T-helper 22 cell (primary cell): ENCODE measurements at places on chromosomes 5 and 9.

- DNase-seq = no peak
Measured at GRCh38 chr5:94969174-94969573, 315.7 kb downstream of the MCTP1 start.

DNA sequence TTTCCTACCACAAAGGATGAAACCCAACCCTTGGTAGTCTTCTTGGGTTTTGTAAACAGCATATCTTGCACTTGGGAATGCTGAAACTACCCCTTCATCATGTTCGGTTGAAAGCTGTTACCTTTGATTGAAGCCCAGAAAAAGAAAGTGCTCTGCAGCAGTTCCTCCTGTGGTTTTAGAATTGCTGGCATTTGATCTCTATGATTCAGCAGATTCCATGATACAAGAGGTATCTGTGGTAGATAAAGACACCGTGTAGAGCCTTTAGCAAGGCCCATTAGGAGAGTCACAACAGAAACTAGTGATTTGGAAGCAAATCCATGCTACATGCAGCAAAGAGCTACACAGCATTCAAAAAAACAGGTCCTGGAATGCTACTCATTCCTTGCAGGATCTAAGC is 557.0 kb downstream of the TLE1 start:
- no peak for DNase-seq

DNA sequence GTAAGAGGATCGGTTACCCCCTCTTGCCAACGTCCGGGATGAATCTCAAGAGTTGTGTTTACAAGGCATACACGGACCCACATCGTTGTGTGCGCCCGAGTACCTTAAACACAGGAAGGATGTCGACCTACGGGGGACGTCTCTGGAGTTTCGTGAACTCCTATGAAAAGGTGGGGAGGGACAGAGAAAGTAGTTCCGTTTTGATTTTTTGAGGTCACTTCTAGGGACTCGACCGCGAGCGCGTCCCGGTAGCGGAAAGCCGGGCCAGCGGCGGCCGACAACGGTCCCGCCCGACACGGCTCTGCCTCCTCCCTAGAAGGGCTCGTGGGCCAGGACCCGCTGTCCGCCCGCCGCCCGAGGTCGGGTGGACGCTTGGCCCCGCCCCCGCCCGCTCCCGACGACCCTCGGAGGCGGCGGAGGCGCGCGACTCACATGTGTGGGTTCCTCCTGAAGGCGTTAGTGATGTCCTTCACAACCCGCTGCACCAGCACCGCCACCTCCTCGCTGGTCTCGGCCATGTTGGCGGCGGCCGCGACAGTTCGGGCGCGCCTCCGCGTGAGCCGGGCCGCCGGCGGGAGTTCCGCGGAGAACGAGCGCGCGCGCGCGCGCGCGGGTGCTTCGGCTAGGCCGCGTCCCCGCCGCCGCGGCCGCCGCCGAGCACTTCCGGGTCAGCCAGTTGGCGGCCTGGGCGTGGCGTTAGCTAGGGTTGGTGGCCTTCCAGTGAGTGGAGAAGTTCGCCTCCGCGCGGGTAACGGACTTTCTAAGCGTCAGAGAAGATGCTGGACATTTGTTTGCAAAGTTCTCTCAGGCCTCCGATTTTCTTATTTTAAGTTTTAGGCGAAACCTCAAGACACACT is at the start of gene PTAR1:
Gene PTAR1 (minus strand): TSS at position 591 of the 857 bp plus-strand sequence. CDS start 73 bp downstream, at position 518.
- peak; percentile 78 for DNase-seq

DNA sequence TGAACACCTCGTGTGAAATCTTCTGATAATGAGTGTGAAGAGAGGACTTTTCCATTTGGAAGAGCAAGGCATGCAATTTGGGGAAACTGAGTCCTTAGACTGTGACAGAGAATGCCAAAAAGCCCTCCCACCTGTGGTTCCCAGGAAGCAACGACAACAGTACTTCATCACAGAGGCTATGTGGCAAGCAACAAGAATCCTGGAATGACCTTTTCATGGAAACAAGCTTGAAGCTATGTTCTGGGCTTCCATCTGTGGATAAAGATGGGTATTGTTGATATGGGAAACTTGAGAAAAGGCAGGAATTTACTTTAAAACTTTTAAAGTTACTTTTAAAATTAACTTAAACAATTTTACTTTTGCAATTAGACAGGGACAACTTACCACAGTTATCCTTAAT is 131.2 kb upstream of the ANKH start:
- no peak for DNase-seq

DNA sequence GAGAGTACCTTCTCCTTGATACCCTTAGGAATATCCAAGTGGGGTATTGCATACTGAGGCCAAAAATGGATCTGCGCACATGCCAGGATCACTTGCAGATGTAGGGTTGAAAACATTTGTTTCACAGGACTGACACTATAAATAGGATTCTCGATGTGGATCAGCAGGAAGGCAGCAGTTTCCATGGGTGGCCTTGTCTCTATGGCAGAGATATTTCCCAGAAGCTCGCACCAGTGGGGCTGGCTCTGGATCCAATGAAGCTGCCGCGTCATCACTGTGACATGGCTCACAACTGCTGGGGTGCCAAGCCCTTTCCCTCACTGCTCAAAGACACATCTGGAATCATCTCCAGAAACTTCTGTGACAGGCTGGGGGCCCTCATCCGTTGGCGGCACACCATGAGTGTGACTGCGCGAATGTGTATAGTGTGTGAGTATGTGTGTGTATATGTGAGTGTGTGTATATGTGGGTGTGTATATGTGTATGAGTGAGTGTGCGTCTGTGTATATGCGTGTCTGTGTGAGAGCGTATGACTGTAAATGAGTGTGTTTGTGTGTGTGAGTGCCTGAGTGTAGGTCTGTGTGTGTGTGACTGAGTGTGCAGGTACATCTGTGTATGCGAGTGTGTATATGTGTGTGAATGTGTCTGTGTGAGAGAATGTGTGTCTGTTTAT is 182.5 kb downstream of the GAS1 start:
- no peak for DNase-seq

GRCh38 chr5:159951834-159952233 is 35.6 kb downstream of the ADRA1B start:
- no peak for DNase-seq

DNA sequence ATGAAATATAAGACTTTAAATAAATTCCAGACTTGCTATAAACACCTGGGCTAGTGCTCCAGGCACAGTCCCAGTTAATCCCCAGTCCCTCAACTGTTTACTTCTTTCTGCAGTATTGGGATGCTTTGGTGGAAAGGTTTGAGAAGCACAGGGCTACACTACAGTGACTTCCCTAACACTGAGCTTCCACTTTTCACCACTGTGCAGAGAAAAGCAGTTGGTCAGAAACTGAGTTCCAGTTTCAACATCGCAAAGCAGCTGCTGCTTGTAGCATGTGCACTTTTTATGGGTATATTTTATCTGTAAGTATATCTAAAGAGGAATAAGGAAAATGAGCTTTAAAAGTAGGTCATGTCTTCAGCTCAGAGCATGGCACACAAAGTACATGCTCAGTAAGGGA is 339.7 kb downstream of the NTRK2 start:
- DNase-seq = no peak

GRCh38 chr5:30894811-30895210 is 298.7 kb upstream of the CDH6 start:
- DNase-seq = no peak

- no peak for DNase-seq
Measured at GRCh38 chr9:13181652-13182051, 97.8 kb downstream of the MPDZ start.

DNA sequence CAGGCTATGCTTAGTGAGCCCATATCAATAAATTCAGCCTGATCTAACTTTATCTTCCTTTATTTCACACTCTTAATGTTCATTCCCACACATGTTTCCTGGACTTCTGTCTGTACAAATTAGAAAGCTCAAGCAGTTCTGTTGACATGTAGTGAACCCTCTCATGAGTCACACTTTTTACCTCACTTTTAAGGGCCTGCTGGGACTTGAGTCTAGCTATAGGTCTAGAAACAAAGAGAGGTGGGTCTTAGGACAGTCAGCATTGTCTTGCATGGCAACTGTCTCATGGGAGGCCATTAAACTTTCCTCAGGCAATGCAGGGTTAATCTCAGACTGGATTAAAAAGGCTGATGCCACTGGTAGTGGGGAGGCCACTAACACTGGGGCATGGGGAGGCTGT is 8.6 kb upstream of the CCNH start:
- DNase-seq = no peak

DNA sequence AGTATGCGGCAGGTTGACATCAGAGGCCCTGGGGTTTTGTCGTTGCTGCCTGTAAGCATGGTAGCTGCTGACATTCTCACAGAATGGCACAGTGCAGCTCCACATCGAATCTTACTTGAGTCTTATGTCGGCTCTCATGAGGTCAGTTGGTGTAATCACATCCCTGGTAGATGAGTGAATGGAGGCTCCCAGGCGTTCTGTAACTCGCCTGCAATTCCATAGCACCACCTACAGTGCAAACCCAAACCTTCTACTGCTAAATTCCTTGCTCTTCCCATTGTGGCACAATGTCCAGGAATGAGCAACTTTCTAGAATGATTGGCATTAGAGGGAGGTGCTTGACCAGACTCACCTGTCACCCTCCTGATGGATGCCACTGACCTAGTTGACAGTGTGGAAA is 578.4 kb downstream of the CCDC171 start:
- no peak for DNase-seq

GRCh38 chr9:126833710-126834345 is 26.6 kb upstream of the ZBTB34 start:
- no peak for DNase-seq

GRCh38 chr5:134189031-134189430 is 12.3 kb upstream of the SKP1 start:
- DNase-seq = no peak

GRCh38 chr5:149610589-149611255 is 29.4 kb downstream of the ARHGEF37 start:
- no peak for DNase-seq

DNA sequence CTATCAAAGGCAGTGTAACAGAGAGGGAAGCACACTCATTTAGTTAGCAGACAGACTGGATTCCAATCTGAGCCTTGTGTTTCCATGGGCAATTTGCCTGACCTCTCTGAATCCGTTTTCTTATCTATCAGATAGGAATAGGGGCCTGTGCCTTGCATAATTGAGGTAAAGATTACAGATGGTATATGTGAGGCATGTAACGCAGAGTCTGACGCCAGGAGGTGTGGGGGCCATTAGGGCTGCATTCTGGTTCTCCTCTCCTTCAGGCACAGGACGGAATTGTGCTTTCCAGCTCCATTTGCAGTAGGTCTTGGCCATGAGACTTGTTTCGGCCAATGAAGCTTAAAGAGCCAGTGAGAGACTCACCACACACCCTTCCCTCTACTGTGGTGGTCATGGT is 97.6 kb downstream of the FRMD3 start:
- DNase-seq = no peak

- DNase-seq = no peak
Measured at GRCh38 chr5:177992466-177992865, 3.6 kb downstream of the PROP1 start.

GRCh38 chr9:91033270-91033669 is 231.7 kb downstream of the SYK start:
- no peak for DNase-seq

GRCh38 chr5:128927644-128928043 is 37.6 kb upstream of the SLC27A6 start:
- no peak for DNase-seq

GRCh38 chr9:73029346-73029745 is 76.5 kb upstream of the ALDH1A1 start:
- no peak for DNase-seq

- no peak for DNase-seq
Measured at GRCh38 chr5:151718153-151718552, 31.4 kb upstream of the SPARC start.

- peak; percentile 3 for DNase-seq
Measured at GRCh38 chr9:75238311-75238976, 150.1 kb downstream of the OSTF1 start.

DNA sequence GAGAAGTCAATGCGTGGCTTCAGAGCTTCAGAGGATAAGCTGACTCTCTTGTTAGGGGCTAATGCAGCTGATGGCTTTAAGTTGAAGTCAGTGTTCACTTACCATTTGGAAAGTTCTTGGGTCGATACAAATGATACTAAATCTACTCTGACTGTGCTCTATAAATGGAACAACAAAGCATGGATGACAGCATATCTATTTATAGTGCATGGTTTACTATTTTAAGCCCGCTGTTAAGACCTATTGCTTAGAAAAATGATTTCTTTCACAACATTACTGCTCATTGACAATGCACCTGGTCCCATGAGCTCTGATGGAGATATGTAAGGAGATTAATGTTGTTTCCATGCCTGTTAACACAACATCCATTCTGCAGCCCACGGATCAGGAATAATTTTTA is 435.7 kb downstream of the MAT2B start:
- DNase-seq = no peak

DNA sequence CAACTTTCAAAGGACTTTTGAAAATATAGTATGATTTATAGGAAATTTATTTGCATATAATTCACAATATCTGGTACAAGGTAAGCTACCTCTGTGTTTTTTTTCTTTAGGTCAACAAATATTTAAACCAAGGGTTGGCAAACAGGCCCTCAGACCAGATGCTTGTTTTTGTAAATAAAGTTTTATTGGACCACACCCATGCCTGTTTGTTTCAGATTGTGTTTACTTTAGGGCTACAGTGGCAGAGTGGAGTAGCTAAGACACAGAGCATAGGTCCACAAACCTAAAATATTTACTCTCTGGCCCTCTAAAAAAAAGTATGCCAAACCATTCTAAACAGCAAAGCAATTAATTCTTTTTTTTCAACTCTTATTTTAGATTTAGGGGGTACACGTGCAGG is 119.7 kb upstream of the CCDC152 start:
- DNase-seq = no peak

- no peak for DNase-seq
Measured at GRCh38 chr5:82560969-82561368, 282.8 kb upstream of the RPS23 start.

DNA sequence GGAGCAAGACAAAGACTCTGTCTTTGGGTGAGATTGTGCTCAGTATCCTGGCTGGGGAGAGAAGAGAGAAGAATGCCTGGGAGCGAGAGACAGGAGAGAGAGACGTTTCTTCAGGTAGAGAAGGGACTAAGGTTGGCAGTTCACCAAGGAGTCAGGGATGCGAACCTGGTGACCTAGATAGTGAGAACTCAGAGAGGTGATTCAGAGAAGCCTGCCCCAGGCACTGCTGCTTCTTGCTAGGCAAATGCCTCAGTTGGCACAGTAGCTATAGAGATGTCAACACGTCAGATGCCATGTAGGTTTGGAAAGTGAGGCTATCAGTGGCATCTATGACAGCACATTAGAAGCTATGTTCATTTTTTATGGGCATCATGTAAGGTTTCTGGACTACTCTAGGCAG is 231.6 kb upstream of the VLDLR start:
- DNase-seq = no peak

DNA sequence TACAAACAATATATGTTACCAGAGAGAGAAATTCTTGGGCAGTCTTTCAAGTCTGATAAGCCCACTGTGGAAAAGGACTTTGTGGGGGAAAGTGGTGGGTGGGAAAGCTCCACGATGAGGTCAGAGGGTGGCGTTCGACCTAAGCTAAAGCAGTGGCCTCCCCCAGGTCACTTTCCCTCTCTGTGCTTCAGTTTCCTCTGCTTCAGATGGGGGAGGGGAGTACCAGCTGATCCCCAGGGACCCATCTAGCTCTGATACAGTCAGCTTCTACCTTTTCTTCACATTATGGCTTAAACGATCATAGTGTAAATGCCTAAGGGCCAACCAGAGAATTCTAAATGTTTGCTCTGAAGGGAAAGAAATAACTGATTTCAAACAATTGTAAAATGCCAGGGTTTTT is 36.6 kb upstream of the ARSB start:
- DNase-seq = no peak

GRCh38 chr5:91176288-91177016 is 206.7 kb downstream of the ARRDC3 start:
- DNase-seq = no peak

GRCh38 chr5:172540099-172540870 is 86.0 kb upstream of the SH3PXD2B start:
- no peak for DNase-seq

GRCh38 chr5:175470781-175471180 is 7.6 kb upstream of the SFXN1 start:
- DNase-seq = no peak
